Subcutaneous adipose tissue (tissue), 4 donors: ENCODE measurements at places on chromosomes 13 and 19. TPM values are rescaled to one million over a fixed set of nuclear protein-coding genes. Genes with fewer than 3 reads are reported as not detected.

The S1PR2 gene
- 9.7 TPM for total RNA-seq

The ATP4A gene
- not detected for total RNA-seq

The ZNF90 gene
- total RNA-seq: 2.4 TPM

The HRC gene
- 0.68 TPM for total RNA-seq

The ITGBL1 gene
- total RNA-seq: 13.5 TPM

The GARIN5A gene
- not detected for total RNA-seq

The IPO5 gene
- 98.8 TPM for total RNA-seq
